Esophagus squamous epithelium (tissue), 5 donors: ENCODE measurements at places on chromosomes 12 and 14. TPM values are rescaled to one million over a fixed set of nuclear protein-coding genes. Genes with fewer than 3 reads are reported as not detected.

The STYK1 gene
- total RNA-seq: 8.7 TPM

The GUCY2C gene
- total RNA-seq: not detected

The DHRS2 gene
- total RNA-seq: 0.31 TPM

The MLXIP gene
- 12.2 TPM for total RNA-seq
